Activated CD4-positive, alpha-beta T cell treated with anti-CD3 and anti-CD28 coated beads for 48 hours (primary cell): ENCODE measurements at places on chromosomes 6 and 20.

DNA sequence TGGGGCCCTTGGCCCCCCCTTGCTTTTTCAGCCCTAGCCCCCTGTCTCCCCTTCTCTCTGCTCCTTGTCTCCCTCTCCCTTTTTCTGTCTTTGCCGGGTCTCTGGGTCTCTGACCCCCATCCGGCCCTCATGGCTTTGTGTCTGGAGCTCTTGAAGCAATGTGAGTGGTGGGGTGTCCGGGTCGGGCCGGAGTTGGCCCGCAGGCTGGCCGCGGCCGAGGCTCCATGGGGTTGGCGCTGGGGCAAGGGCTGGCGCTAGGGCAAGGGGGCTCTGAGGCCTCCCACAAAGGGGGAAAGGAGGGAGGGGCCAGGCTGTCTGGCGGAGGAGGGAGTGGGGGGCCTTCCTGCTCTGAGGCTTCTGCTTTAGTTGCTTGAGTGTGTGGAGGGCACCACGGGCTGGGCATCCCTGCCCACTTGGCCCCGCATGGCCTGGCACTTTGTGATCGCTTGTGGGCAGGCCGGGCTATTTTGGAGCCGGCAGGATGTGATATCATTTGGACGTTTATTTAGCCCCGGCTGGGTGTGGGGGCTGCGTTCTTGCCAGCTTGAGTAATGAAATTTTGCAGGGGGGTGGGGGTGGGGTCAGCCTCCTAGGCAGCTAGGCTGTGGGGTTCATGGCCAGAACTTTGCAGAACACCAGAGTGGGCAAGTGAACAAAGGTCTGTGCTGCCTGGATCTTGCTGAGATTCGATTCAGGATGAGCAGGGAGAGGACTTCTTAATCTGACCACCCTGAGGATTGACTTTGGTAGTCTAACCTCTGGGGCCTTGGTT is 78.7 kb upstream of the MYL9 start:
- no peak for DNase-seq

- no peak for DNase-seq
Measured at GRCh38 chr6:111738156-111738555, 132.5 kb upstream of the TRAF3IP2 start.

DNA sequence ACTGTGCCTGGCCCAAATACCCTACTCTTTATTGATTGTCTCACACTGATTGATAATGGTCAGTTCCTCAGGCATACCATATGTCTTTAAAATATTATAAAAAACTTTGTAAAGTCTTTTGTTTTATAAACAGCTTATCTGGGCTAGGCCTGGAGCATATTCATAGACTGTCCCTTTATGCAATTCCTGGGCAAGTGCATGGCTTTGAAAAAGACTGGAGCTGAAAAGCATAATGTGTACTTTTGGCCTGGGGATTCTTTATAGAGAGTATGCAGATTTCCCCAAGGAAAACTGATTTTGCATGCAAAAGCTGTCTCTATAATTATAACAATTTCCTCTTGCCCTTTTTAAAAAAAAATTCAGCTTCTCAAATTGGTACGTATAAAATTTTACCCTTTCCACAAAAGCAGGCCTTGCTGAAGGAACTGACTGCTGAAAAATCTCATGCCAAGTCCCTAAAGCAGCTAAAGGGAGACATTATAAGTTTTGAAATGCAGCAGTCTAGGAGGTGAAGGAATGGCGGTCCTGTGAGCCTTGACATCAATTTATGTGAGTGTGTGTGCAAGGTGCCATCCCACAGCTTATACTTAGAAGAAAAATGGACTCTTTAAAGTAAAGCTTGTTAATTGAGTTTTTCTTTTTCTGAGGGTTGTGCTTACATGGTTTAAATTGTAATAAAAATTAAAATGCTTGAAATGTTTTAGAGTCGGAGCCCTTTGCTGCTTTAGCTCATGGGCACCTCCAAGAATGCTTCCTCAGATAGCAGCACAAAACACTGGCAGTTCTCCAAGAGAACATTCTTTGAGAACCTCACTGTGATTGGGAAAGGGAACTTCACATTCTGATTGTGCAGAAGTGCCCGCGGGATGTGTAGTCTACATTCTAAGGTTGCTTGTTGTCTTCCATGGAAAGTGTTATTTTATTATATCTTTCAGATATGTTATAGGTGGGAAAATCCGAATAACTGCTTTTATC is 43.9 kb downstream of the PLCB4 start:
- DNase-seq = no peak

- DNase-seq = no peak
Measured at GRCh38 chr20:46205349-46205748, 87.2 kb downstream of the CD40 start.

DNA sequence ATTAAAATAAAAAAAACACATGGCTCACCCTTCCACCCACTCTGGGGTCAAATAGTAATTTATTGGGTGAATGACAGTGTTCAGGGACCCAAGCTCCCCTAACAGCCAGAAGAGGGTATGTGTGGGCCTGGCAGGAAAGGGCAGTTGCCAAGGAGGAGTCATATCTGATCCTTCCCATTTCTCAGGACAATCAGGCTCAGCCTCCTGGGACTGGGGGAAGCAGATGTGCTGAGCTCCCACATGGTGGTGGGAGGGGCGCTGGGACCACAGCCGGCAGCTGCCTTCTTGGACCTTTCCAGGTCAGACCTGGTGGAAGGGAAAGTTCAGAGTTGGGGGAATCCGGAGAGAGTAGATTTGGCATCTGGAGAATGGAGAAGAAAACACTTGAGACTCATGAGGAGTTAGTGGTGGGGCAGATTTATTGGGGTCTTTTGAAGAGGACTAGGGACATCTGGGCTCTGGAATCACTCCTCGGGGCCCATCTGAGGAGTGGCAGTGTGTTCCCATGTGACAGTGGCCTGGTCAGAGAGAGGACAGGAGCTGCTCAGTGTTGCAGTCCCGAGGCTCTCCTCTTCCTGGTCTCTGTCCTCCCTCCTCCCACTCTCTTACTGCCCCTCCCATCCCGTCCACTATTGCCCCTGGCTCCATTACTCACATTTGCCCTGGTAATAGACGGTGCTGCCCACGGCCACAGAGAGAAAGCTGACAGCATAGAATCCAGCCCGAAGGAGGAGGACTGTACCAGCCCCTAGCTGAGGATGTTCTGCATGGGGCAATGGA is 3.0 kb downstream of the LST1 start:
- DNase-seq = no peak

- no peak for DNase-seq
Measured at GRCh38 chr6:163538331-163538730, 123.8 kb downstream of the QKI start.

DNA sequence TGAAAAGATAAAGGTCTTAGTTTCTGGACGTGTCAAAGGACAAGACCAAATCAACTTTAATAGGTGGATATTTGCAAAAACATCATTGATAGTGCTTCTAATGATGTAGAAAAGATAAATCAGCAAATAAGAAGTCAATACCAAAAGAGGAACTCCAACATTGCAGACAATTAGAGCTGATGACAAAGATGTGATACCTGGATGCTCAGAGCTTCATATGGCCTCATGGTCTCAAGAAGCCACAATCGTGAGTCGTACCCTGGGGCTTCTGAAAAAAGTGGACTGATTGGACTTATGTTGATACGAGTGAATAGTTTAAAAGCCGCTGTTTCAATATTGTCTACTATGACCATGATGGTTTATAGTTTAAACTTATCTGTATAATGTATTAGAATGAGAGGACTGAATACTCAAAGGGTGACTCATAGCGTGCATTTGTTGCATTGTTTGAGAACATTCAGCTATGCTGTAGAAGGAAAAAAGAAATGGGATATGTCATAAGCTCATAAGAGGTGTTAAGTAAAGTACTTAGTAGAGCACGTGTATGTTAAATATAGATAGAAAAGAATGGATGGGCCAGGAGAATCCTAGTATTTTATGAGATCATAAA is 54.6 kb upstream of the RIPOR2 start:
- DNase-seq = no peak

GRCh38 chr20:9011121-9011520 is 57.8 kb upstream of the PLCB4 start:
- no peak for DNase-seq

DNA sequence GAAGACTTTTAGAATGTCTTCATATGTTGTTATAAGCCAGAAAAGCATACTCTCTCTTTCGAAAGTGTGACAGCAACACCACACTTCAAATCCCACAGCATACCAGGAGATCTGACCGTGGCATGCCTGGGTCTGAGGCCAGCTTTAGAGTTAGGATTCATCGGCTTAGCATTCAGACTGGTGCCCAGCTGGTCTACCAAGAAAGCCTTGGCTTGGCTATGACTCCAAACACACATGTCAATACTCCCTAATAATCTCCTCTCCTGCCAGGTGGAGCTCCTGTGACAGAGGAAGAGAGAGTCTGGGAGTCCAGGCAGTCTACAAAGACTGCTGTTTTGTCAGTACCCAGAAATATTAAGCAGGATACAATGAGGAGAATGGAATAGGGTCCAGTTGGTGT is 77.1 kb upstream of the MAN1A1 start:
- no peak for DNase-seq

DNA sequence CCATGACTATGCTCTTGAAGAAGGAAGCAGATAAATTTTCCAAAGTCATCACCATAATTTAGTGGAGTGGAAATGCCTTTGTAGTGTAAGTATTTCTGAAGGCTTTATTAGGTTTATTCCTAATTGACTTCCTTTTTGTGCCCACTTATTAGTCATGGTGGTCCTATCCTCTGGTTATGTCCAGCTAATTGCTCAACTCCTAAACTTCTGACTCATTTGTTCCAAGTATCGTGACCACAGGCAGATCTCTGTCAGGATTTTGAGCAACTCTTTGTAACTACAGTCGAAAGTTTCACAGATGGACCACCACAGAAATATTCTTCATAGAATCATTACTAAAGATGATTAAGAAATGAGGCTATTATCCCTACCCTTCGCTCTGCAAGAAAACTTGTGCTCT is 315.6 kb upstream of the PTCHD4 start:
- DNase-seq = no peak

DNA sequence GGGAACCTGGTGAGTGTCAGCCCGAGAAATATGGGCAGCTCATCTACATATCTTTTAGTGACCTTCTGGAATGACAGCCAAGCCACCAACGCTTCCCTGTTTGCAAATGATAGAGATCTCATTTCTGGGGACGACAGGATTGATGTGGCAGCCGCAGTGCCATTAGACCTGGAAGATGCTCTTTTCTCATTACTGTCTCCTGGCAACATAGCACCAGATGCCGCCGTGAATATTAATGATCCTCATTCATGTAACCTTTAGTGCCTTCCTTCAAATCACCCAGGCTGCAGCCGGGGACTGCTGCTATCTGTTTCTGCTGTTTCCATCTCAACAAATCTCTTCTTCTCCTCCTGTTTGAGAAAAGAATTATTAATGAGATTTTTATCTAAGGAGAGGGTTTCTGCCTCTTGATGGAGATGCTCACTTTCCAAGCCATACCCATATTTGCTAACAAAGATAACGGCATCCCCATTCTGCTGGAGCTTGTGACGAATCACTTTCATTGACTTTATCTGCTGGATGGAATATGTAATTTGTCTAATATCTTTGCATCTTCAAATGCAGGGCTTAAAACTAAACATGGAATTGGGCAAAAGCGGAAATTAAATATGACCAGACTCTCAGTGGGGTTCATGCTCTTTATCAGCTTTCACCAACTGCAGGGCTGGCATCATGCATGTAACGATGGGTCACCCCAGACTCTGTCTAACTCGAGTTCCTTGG is 74.8 kb upstream of the KIF16B start:
- no peak for DNase-seq

DNA sequence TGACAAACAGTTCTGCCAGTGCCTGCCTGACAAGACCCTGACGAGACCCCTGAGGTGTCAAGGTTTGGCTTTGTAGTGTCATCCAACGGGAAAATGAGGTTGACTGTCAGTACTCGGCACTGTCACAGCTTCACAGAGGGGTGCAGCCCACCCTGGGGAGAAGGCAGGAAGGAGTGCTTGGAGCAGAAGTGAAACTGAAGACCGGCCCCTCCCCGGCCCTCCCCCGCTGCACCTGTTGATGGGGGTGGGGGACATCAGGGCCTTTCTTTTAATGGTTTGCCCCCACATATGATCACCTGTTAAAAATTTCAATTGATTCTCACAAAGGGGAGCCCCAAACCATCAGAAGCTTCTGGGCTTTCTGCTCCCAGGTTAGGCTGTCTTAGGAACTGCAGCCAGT is 6.8 kb downstream of the PMEPA1 start:
- no peak for DNase-seq

- DNase-seq = peak; percentile 23
Measured at GRCh38 chr6:90440586-90441283, 144.1 kb upstream of the BACH2 start.

- DNase-seq = no peak
Measured at GRCh38 chr20:445514-446336, 16.6 kb downstream of the TBC1D20 start.

DNA sequence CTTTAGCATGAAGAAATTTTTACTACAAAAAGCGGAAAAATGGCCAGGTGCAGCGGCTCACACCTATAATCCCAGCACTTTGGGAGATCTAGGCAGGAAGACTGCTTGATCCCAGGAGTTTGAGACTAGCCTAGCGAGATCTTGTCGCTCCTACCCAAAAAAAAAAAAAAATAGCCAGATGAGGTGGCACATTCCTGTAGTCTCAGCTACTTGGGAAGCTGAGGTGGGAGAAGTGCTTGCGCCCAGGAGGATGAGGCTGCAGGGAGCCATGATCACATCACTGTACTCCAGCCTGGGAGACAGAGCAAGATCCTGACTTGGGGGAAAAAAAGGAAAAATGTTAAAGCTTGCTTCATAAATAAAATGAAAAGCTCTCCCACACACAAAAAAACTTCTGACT is 14.5 kb downstream of the NUDT3 start:
- DNase-seq = no peak

- DNase-seq = no peak
Measured at GRCh38 chr6:25278261-25278913, 787 bp upstream of the CARMIL1 start.

- peak; percentile 31 for DNase-seq
Measured at GRCh38 chr20:36754656-36755222, 8.8 kb upstream of the NDRG3 start.

DNA sequence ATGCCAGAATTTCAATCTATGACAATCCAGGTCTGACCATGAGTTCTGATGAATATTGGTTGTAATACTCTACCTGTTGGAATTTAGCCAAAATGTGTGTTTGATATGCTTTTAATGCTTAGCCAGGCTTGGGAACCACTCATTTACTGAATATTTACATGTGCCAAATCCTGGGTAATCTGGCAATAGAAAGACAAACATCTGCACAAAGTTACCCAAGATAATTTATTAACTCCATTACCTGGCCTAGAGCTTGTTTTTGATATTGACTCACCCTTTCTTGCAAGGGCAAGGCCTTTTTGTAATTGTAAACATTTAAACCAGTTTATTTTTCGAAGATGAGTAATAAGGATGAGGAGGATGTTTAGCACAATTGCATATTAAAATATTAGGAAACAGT is 13.5 kb upstream of the CD2AP start:
- no peak for DNase-seq

DNA sequence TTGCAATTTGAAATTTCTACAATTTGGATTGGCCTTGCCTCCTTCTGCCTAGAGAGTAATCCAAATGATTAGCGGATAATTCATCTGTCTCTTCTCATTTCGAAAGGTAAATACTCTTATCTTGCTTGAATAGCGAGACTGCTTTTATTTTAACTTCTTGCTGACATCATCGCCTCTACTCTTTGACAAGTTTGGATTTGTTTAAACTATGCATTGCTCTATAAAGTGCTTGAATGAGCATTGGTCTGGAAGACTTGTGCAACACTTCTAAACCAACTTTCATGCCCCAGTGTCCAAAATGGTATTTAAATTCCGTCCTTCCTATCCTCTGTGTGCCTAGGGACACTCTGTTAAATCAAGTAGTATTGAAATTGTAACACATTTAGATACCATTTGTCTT is 384.1 kb upstream of the SLC35B3 start:
- no peak for DNase-seq

GRCh38 chr6:70172252-70172651 is 130.6 kb downstream of the COL9A1 start:
- DNase-seq = no peak

- DNase-seq = no peak
Measured at GRCh38 chr6:85620308-85620707, 22.4 kb downstream of the SYNCRIP start.
